ENCODE measurements at places on chromosomes 2 and 18. TPM values are rescaled to one million over a fixed set of nuclear protein-coding genes. Genes with fewer than 3 reads are reported as not detected.

GRCh38 chr18:7524786-7525185 lies 42.3 kb upstream of the PTPRM start:
- DNase-seq = no peak

DNA sequence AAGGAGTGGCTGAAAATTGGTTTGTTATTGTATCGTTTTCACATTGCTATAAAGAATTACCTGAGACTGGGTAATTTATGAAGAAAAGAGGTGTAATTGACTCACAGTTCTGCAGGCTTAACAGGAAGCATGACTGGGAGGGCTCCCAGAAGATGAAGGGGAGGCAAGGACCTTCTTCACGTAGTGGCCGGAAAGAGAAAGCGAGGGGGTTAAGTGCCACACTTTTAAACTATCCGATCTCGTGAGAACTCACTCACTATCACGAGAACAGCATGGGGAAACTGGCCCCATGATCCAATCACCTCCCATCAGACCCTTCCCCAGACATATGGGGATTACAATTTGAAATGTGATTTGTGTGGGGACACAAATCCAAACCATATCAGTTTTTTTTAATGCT lies 81.6 kb downstream of the FBXO15 start:
- DNase-seq = no peak

DNA sequence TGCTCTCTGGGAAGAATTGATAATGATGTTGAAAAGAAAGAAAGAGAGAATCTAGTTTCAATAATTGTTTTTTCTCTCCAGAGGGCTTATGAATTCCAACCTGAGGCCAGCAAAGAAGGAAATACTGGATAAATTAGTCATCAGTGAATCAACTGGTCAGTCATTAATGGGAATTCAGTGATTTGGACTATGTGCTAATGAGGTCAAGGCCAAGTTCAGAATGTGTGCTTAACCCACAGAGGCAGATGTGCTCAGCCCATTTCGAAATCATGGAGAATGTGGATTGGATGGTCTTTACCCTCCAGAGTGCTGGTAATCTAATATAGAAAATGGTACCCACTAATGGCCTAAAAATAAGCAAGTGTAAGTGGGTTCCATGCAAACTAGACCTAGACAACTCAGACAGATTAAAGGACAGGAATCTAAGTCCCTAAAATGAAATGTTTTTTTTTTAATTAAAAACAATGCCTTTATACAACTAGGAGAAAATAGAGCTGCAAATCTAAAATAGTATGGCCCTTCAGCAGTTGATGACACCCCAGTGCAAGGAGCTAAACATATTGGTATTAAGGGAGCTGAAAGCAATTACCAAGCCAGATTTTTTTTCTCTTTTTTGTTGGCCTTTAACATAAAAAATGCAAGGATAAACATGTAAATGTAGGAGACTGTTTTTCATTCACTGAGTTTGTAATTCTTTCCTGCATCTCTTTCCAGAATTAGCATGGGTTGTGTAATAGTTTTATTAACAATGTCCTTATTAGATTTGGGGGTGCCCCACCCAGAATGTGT lies 296.9 kb downstream of the SATB2 start:
- DNase-seq = no peak

DNA sequence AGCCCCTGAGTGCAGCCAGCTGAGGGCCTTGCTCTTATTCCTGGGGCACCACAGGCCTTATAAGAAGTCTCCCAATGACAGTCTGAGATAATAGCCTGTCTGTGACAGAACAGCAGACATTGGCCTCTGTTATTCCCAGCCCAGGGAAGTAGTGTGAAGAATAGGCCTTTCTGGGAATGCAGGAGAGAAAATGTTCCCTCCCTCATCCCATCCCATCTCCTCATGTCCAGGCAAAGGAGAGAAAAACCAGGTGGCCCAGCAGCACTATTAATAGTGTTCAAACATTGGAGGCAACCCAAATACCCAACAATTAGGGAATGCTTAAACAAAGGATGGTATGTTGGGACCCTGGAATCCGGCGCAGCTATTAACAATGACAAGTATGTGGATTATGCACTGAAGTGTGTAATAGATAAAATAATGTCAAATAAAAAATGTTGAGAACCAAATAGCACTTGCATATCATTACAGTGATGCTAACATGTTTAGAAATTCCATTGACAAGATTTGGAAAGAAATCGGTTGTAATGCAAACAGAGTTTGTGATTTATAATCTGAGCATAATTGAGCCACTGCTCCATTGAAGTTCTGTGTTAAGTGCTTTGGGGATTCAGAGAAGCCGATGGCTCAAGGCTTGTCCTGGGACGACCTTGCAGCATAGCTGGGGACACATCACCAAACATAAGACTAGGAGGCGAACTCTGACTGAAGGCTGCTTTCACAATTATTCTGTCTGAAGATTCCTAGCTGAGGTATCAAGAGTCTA lies 69.3 kb downstream of the LBH start:
- DNase-seq = no peak

DNA sequence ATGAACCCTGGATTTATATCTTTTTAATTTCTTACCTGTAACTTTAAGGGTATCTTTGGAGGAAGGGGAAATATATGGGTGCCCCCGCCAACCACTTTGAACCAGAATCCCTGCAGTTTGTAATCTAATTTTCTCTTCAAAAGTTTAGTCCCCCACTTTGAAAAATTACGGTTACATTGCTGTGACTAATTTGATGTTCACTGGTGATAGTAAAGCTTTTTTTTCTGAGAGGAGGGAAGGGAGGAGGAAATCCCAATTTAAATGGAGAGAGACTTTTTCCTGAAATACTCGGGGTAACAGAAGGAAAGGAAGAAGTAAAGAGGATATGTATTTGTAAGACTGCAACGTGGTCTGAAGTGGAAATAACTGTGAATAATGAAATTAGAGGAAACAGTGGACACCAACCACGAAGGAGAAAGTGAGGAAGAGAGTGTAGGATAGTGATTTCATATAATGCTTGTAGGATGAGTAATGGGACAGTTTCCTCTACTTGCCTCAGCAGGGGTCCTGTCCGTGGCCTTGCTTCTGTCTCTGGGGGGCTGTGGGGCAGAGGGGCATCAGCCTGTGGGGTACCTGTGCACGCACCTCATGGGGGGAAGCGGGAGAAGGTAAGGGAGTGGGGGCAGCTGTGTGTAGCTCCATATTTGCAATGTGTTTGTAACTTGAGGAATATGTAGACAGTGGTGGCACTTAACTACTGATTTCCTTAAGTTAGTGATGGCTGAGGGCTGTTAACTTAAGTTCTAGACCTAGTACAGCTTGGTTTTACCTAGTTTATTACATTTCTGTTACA lies 161.1 kb downstream of the LTBP1 start:
- no peak for DNase-seq

- DNase-seq = no peak
Measured at GRCh38 chr2:180010701-180011100, 3.6 kb upstream of the CWC22 start.

Gene CTLA4
- 1.8 TPM for total RNA-seq

Gene IL18R1
- 1.9 TPM for total RNA-seq

All from naive thymus-derived CD8-positive, alpha-beta T cell (primary cell).